Islet precursor cell (in vitro differentiated cells): ENCODE measurements at places on chromosomes 4 and X.
A peak's percentile ranks its signal among the peaks of the same experiment; 100 is the strongest.

DNA sequence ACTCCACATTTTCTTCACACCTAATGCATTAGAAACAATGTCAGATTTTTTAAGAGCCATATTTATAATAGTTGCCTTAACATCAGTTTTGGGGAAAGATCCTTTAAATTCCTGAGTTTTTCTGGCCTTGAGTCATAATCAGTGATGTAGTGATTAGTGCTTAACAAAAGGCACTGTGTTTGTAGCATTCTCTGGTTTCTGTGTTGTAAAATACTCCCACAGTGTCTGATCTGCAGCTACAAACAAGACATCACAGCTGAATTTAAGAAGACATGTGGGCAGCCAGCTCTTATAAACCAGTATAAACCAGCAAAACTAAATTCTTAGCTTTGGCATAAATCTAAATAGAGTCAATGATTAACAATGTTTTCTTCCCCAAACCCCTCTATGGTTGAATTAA is 233.8 kb downstream of the FSTL5 start:
- no peak for DNase-seq

DNA sequence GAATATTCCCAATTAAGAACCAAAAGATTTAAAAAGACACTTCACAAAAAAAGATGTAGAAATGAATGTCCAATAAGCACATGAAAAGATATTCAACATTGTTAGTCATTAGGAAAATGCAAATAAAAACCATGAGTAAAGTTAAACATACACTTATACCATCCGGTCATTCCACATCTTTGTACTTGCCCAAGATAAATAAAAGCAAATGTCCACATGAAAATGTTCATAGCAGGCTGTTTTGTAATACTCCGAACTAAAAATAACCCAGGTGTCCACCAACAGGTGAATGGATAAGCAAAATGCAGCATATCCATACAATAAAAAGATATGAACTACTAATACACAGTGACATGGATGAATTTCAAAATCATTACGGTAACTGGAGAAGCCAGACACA is 28.6 kb upstream of the ZCCHC4 start:
- DNase-seq: no peak

DNA sequence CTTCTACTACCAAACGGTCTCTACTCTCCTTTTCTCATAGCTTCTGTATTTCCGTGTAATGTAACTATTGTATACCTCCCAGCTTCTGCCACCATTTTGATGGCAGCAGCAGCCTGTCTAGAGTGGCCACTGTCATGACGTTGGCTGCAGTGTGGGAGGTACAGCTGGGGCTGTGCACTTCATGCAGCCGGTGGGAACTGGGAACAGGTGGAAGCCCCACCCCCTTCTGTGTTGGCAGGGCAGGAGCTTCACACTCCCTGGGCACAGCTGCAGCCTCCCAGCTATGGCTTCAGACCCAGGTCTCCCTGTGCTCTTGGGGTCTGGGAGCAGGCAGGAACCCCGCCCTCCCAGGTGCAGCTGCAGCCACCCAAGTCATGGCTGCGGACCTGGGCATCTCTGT is 49.8 kb upstream of the SEC24B start:
- no peak for DNase-seq

DNA sequence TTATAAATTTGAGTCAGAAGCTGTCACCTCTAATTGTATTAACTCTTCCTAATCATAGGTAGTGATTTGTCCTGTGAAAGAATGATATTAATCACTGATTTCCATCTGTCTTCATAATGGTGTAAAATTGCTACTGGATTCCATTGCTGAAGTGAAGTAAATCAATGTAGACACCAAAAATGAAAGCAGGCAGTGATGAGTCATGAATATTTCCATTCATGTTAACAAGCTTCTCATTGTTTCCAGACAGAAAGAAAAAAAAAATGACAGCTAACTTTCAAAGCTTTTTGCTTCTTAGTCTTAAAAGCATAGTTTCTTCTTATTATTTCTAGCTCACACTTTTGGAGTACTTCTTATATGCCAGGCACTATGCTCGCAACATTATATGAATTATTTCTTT is 21.5 kb downstream of the FAM114A1 start:
- no peak for DNase-seq

GRCh38 chrX:17721715-17722114 is 15.6 kb upstream of the SCML1 start:
- no peak for DNase-seq

GRCh38 chr4:100190643-100191600 is 654 bp upstream of the DDIT4L start:
- no peak for DNase-seq

DNA sequence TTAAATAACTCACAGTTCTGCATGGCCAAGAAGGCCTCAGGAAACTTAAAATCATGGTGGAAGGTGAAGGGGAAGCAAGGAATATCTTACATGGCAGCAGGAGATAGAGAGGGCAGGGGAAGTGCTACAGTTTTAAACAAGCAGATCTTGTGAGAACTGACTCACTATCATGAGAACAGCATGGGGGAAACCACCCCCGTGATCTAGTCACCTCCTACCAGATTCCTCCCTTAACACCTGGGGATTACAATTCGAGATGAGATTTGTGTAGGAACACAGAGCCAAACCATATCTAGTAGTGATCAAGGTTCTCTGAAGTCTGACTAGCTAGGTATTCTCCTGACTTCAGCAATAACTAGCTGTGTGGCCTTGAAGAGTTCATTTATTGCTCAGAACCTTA is 56.0 kb downstream of the BANK1 start:
- DNase-seq: no peak

DNA sequence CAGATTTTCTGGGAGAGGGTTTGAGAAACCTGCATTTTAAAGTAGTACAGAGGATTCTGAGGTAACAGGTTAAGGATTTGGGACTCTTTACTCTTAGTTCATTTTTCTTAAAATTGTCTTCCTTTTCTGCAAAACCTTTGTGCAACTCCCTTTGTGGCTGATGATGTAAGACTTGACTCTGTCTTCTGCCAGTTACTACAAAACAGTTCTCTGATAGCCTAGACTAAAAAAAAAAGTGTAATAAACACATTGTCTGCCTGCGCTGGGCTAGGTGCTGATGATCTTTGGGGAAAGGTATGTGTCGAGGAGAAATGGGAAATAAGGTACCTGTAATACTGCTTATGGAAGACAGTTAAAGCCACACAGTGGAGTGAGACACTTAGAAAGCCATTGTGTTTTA is 28.7 kb downstream of the IL13RA1 start:
- no peak for DNase-seq

GRCh38 chr4:2928242-2929176 is 34.7 kb downstream of the NOP14 start:
- DNase-seq: peak; percentile 32

DNA sequence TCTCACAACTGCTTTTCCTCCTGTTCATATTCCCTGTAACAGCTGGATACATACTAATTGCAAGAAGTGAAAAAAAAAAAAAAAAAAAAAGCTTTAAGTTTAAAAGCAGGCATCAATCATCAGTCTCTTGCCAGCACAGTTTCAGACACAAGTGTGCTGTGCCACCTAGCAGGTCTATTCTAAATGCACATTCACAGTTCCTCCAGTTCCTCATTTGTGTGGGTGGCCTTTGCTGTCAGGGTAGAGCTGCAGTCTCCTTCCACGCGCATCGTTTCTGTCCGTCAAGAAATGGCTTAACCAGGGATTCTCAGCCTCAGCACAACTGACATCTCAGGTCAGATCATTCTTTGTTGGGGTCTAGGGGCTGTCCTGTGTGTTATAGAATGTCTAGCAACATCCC is 61.6 kb downstream of the SCML1 start:
- DNase-seq: no peak

DNA sequence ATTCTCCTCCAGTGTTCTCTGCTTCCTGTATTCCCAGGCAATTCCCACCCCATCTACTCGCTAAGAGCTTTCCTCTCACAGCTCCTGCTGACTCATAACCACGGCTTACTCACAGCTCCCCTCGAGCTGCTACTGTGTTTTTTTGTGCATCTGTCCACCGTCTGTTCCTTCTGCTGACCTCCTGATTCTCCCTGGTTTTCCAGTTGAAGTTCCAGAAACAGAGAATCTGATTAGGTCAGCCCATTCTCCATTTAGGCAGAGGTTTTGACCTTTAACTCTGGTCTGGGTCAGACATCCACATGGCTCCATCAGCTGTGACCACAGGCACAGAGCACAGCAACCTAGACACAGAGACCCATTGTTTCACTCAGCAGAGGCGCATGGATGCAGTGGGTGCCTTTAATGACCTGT is 5.5 kb upstream of the SMIM20 start:
- DNase-seq: peak; percentile 96

GRCh38 chr4:71230271-71231128 is 108.3 kb upstream of the SLC4A4 start:
- no peak for DNase-seq
